ENCODE measurements at places on chromosomes 16 and 17.

GRCh38 chr17:66167189-66167815 is 24.6 kb downstream of the CEP112 start:
- no peak for DNase-seq

DNA sequence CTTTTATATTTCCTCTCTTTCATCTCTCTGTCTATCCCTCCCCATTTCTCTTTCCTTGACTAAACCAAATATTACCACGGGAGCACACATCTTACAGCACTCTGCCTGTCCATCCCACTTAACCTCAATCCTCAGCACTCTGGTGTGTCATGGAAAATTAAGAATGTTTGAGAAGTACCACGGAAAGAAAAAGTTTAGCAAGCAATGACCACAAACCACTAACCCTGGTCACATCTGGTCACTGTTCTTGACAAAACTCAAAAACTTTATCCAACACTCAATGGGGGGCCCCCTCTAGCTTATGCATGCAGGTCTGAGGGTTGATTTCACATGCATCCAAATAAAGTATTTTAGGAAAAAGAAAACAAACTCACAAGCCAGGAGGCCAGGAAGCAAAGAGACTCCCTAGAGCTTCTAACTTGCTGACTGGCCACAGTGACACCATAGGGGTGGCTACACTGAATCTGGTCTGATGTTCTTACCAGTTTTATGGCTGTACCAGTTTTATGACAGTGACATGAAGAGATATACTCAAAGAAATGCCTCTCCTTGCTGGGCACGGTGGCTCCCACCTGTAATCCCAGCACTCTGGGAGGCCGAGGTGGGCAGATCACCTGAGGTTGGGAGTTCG is 229.2 kb downstream of the STX8 start:
- no peak for DNase-seq

- no peak for DNase-seq
Observed at GRCh38 chr16:76607317-76607716, 330.1 kb downstream of the CNTNAP4 start.

- DNase-seq = no peak
Observed at GRCh38 chr17:33113991-33114370, 122.3 kb downstream of the SPACA3 start.

DNA sequence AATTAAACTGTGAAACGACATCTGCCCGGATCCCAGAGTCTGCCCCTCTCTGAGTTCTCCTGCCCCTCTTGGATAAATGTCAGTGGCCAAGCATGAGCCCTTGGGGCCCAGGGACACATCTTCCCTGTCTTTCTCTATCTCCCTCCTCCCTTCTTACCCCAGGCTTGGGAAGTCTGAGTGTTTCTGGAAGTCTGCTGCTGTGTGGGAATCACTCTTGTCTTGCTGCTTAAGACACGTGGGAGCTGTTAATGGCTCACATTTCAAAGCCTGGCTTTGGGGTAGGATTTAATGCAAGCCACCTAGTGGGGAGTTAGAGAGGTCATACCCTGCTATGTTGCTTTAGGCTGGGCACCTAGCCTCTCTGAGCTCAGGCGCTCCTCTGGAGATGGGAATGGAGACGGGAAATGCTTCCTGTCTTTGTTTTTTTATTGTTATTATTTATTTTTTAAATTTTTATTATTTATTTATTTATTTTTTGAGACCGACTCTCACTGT is 218.5 kb upstream of the CIBAR2 start:
- DNase-seq = peak; percentile 90

DNA sequence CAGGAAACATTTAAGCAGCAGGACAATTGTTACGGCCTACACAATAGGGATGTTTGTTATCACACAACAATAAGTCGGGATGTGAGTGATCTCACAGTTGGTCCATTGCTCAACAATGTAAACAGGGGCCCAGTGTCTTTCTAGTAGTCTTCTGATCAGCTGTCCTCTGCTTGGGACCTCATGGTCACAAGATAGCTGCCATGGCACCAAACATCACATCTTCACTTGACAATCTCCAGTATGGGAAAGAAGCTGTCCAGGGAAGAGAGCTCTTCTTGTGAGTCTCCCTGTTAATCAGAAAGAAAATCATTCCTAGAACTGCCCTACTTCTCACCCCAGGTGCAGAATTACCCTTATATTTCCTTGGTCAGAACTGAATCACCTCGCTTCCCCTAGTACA is 6.3 kb upstream of the GPRC5B start:
- DNase-seq = no peak

DNA sequence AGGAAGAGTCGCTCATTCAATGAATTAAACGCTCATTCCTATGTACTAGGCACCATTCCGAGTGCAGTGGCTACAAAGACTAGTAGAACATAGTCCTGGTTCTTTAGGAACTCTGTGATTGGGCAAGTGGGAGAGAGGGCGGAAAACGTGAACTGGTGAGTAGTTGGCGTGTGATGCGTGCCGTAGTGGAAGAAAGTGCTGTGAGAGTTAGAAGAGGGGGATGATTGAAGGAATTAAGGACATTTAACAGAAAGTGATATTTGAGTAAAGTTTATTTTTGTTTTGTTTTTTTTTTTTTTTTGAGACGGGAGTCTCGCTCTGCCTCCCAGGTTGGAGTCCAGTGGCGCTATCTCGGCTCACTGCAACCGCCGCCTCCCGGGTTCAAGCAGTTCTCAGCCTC is 7.9 kb upstream of the SLFN14 start:
- no peak for DNase-seq

DNA sequence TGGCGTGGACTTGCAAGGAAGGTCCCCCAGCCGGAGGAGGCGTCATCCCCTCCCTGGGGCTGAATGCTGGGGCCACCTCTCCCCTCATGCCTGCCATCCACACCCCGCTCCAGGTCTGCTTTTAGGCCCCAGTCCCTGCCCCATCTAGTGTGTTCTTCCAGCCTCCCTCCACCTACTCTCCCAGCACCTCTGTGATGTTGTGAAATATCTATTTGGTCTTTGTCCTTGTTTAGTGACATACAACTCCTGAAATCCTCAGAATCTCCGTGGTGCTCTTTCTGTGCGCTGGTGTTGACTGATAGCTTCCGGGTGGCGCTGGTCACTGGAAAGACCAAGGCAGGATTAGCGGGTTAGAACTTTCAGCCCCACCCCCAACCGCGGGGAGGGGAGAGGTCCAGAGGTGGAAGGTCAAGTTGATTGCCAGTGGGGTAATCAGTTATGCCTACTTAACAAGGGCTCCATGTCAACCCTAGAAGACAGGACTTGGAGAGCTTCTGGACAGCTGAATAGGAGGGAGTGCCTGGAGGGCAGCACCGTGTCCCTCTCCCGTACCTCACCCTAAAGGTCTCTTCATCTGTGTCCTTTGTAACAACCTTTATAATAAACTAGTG is 10.1 kb downstream of the TBC1D24 start:
- DNase-seq = no peak

DNA sequence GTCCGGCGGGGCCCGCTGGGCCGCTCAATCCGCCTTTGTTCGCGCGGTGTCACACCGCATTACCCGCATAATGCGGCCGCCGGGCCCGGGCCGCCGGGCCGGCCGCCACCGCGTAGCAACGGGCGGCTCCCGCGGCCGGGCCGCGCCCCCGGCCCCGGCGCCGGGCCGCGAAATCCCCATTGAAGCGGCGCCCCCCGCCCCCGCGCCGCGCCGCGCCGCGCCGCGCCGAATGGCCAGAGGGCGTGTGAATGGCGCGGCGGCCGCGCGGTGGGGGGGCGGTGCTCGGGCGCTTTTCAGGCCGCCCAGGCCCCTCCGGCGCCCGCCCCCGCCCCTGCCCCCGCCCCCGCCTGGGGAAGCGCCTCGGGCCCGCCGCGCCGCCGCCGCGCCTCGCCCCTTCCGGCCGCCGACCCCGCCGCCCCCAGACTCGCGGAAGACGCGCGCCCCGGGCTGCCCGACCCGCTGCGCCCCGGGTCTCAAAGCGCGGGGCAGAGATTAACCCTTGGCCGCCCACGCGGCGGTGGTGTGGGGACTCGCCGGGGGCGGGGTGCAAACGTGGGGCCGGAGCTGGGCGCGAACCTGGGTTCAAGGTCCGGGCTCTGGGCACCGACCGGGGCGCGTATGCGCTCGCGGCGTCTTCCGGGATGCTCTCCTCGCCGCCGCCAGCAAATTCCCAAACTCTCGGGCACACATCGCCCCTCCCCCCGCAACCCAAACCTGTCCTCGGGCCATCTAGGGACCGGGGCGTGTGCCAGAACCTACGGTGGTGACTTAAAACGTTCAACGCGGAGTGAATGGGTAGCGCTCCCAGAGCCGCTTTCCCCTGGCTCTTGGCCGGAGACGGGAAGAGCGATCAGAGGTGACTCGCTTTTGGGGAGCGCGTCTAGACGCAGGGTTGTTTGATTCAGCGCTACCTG is 46.7 kb downstream of the WNT3 start:
- no peak for DNase-seq

- DNase-seq = no peak
Observed at GRCh38 chr17:51289696-51290111, 29.4 kb downstream of the UTP18 start.

DNA sequence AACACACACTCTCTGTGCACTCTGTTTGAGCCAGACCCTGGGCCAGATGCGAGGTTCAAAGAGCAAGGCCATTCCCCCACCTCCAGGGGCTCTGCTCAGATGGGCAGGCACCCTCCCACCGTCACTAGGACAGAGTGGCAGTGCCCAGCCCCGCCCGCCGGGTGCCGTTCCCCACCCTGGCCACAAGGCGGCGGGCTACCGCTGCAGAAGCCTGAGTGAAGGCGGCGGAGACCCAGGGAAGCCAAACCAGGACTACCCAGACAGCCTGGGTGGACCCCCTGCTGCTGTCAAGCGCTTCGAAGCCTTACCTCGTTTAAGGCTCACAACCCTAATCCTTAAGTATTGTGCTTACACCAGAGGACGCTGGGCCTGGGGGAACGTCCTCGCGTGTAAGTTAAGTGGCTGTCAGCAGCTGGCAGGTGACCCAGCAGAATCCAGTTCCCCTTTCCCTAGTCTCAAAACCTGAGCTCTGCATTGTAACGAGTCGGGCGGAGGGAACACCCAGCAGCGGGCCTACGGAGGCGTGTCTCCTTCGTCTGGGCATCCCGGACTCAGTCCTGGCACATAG is 4.5 kb downstream of the ARHGAP27 start:
- DNase-seq = peak; percentile 96

DNA sequence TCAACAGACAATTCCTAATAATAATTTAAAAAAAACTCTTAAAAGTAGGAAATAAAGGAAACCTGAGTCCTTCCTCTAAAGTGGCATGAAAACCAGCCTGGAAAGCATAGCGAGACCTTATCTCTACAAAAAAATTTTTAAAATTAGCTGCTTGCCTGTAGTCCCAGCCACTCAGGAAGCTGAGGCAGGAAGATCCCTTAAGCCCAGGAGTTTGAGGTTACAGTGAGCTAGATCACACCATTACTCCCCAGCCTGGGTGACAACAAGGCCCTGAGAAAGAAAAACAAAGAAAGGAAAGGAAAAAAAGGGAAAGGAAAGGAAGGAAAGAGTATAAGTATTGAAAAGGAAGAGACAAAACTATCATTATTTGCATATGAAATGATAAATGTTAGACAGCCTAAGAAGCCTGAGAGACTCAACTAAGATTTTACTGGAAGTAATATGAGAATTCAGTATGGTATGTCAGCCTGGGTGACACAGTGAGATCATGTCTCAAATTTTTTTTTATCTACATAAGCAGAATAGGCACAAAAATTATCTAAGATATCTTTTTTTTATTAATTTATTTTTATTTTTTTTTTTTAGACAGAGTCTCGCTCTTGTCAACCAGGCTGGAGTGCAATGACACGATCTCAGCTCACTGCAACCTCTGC is 113.0 kb downstream of the GOSR1 start:
- DNase-seq = no peak

- no peak for DNase-seq
Observed at GRCh38 chr17:77428020-77428748, 287.4 kb downstream of the SEC14L1 start.

DNA sequence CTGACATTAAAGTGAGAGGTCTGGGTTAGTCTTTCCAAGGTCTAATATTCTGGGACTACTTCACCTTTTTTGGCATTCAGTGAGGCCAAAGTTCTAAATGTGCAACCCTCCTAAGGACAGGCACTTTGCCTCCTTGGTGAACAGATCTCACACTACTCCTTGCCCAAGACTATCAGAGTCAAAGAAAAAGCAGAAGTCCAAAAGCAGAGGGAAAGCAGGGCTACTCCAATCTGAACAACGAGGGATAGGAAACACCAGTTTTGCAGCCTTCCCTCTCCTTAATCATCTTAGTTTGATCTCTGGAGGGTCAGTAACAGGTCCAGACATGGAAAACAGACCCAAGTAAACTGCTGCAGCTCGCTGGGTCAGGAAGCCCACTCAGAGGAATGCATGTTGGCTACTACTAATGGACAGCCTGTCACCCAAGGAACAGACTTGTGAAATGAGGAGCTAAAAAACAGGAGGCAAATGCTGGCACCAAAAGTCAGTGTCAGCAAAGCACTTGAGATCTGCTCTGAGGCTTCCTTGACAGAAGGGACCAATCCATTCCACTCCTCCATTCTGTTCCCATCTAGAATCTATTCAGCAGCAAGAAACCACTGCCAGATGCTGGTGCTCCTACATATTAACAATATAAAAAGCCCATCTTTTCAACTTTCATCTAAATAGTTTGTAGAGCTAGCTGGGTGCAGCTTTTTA is 29.9 kb downstream of the DCUN1D3 start:
- peak; percentile 53 for DNase-seq

DNA sequence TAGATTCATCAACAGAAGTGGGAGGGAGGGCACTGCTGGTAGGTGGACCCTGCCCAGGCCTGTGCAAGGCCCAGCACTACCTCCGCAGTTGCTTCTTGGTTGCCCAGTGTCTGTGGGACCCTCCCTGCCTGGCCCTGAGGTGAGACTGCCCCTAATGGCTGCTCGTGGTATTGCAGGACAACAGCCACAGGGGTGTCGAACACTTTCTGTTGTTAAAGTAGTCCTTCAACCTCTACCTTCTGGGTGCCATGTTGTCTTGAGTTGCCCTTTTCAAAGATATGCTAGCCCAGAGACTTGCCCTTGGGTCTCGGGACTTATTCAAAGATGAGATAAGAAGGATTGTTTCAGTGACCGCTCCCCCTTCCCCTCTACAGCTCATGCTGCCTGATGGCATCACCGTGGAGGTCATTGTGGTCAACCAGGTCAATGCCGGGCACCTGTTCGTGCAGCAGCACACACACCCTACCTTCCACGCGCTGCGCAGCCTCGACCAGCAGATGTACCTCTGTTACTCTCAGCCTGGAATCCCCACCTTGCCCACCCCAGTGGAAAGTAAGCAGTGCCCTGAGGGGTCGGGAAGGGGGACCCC is 29.1 kb downstream of the AKAP1 start:
- no peak for DNase-seq

All from NCI-H524 treated with DMSO at 0.1 percent for 48 hours (cell line).